COLO829 (cell line): ENCODE measurements at places on chromosomes 5 and 9.

DNA sequence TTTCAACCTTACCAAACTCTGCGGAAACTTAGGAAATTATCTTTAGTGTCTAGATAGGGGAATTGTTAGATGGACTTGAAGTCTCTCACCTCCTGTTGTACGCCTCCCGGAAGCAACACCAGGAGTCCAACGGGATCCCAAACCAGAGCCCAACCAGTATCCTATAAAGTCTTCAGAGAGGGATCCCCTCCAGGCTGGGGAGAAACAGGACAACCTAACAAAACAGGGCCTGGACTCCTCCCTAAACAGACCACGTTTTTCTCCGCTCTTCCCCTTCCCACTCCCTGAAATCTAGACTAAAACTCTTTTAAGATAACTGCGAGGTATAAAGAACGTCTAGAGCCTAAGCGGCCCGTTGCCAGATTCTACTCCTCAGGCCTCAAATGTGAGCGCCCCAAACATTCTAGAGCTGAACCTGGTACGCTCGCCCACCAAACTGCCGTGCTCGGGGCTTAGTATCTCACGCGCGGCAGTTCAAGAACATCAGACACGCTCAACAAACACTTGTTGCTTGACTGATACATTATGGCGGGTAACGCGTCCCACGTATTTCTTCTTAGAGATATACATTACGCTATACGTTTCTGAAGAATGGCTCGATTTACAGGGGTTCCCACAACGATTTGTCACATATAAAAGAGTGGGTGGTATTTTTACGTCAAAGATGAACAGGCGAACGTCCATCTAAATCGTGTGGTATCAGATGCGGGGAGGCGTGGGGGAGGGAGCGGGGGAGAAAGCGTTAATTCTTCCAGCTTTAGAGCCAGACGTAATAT lies 663 bp upstream of the SMIM27 start:
- peak; percentile 57 for DNase-seq

DNA sequence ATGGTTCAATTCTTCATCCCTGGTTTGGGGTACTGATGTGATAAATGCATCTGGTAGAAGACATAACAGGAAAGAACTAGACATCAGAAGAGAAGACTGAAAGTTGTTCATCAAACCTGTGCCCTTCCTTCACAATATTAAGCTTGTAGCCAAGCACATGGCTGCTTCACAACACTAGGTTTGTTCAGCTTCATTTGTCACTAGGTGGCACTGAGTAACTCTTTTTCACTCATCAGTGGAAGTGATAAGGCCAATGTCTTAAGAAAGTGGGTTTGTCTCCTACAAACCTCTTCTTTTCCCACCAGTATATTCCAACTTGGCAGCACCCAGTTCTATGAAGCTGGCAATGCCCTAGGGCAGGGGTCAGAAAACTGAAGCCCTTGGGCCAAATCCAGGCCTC lies 26.9 kb downstream of the ZNF484 start:
- DNase-seq = no peak

- DNase-seq = peak; percentile 57
Observed at GRCh38 chr9:35518225-35518821, 28.4 kb downstream of the RUSC2 start.

DNA sequence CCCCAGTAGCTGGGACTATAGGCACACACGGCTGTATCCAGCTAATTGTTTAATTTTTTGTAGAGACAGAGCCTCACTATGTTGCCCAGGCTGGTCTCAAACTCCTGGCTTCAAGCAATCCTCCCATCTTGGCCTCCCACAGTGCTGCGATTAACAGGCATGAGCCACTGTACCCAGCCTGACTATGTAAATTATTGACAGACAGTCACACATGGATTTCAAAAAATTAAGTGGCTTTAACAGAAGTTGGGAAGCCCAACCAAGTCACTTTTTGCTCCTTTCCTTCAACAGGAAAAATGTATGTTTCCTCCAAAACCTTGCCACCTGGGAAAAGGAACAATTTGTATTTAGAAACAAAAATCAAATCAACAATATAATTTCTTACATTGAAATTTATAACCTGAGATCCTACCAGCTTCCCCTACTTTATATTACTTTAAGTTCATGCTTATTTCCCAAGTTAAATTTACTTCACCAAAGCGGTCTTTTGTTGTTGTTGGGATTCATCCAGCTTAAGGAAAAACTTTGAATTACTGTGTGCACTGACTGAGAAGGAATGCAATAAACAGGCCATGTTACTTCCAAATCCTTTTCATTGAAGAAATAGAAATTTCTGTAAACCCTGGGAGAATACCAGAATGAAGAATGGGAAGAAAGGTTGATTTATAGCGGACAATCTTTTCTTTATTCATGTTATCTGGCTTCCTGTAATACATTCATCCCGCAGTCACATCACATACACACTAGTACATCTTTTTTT lies 8.6 kb downstream of the PCA3 start:
- peak; percentile 73 for DNase-seq

DNA sequence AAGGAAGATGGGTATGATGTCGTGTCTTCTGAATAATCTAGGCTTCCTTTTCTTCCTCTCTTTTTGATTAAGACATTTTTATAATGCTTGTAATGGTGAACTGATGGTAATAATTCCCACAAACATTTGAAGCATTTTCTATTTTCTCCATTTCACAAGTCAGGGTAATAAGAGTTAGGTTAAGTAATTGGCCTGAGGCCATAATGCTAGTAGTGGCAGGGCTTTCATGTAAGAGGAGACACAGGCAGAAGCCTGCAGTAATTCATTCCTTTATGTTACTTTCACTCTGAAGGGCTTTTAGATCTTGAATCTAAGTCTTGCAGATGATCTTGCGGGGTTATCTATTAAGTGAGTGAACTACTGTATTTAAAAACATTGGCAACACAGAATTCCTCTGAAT lies 374.9 kb downstream of the MAT2B start:
- no peak for DNase-seq

- DNase-seq = no peak
Observed at GRCh38 chr5:92836855-92837755, 743.9 kb downstream of the NR2F1-AS1 start.

DNA sequence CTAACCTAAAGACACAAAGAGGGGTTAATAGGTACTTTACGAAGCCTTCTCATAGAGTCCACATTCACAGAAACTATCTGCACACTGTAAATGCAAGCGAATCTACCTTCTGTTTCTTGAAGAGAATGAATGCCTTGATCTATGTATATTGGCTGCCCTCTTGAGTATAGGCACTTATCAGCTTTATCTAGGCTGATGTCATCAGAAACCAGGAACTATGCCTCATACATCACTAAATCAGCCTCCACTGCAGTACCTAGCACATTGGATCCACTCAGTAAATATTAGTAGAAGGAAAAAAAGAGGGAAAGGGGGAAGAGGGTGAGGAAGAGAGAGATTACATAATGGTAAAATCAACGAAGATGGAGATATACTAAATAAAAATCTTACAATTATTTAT lies 477.1 kb downstream of the CAAP1 start:
- DNase-seq = no peak

DNA sequence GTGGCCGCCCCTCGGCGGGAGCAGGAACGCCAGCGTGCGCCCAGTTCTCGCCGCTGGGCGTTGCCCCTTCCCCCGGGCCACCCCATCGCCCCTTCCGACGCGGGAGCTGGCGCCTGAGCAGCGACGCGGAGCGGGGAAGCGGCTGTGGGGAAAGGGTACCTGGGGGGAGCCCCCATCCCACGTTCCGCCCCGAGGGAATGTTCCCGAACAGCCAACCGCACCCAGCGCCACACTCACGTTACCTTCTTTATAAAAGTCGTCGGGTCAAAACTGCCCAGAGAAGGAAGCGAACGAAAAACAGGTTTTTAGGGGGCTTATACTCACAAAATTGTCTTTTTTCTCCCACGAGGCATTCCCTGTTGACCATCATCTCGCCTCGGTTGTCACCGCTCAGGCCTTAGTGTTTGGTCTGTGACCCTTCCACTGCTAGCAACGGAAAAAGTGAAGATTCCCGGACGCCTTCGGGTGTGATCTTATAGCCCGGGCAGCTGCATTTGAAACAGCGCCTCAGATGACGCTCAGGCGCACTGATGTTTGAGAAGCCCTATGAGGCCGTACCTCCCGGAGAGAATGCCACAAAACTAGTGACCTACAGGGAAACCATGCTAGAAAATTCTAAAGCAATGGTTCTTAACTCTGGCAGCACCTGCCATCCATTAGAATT lies 475 bp upstream of the GOLM1 start:
- peak; percentile 39 for DNase-seq

DNA sequence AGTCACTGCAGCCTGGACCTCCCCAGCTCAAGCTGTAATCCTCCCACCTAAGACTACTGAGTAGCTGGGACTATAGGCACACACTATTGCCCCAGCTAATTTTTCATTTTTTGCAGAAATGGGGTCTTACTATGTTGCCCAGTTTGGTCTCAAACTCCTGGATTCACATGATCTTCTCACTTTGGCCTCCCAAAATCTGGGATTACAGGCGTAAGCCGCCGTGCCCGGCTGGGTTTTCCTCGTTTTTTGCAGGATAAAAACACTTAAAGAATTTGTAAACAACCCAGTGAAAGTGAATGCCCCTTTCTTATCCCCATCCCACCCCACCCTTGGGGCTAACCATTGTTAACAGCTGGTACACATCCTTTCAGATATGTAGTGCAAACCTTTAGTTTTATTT lies 7.7 kb downstream of the CLTB start:
- no peak for DNase-seq
